CD4-positive, alpha-beta T cell treated with Interleukin-1 beta for 1 hour (primary cell): ENCODE measurements at places on chromosomes 5 and 9.

DNA sequence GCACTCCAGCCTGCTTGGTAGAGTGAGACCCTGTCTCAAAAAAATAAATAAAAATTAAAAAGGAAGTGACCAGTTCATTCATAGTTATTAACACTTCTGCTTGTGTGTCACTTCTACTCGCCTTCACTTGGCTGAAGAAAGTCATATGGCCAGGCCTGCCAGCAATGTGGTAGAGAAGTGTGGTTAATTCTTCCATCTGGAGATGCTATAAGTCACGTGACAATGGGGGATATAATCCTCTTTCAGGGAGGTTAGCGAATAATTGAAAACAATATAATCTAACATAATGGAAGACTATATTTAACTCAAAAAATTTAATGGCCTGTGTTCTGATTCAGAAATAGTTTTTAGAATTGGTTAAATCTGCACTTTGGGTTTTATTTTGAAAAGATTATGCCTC, 305.6 kb downstream of the DOCK8 start:
- no peak for DNase-seq

GRCh38 chr5:123651234-123651633, 139.3 kb downstream of the CSNK1G3 start:
- no peak for DNase-seq

GRCh38 chr5:6159832-6160430, 218.4 kb downstream of the MED10 start:
- DNase-seq, result no peak

DNA sequence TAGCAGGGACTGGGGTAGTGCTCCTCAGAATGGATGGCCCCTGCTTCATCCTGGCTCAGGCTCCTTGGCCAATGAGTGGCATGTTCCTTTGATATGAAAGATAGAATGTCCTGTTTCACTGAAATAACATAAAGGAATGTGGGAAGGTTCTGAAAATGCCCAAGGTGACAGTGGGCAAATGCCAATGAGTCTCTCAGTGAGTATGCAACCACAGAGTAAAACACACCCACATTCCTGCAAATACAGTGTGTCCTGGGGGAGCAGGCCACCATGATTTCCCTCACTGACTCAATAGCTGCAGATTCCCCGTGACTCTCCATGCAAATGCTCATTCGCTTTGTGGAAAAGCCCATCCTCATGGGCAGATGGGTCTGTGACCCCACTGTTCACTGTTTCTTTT, 36.4 kb downstream of the ZNF366 start:
- no peak for DNase-seq

GRCh38 chr9:127303830-127304229, 39.3 kb downstream of the GARNL3 start:
- no peak for DNase-seq

GRCh38 chr9:118832371-118832770, 536.9 kb downstream of the BRINP1 start:
- no peak for DNase-seq

DNA sequence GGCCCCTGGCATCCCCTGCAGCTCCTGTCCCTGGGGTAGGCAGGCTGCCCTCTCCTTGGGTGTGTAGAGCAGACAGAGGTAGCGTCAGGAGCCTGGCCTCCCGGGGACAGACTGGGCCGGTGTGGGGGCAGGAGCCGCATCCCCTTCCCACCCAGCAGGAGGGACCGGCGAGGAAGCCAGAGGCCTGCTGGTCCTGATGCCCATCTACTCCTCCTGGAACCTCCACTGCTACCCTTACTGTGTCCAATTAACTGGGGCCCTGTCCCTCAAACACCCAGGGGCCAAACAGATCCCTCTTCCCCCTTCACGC, 15.6 kb downstream of the RALGDS start:
- DNase-seq, result no peak
